Astrocyte (in vitro differentiated cells and primary cell): ENCODE measurements at places on chromosomes 6 and 20. TPM values are rescaled to one million over a fixed set of nuclear protein-coding genes. Genes with fewer than 3 reads are reported as not detected.

COL9A3 gene
- total RNA-seq = 43.0 and 54.3 TPM in 2 replicates

CLDN20 gene
- total RNA-seq = not detected in 2 replicates

TAGAP gene
- total RNA-seq = 0.10 and 0.11 TPM in 2 replicates

SLC17A2 gene
- not detected in 2 replicates for total RNA-seq

PACRG gene
- total RNA-seq = 0.72 TPM in 1 of 2 replicates, not detected in the other

SDHAF4 gene
- total RNA-seq = 7.4 and 8.3 TPM in 2 replicates

PLCB4 gene
- 38.9 and 58.2 TPM in 2 replicates for total RNA-seq

SGK2 gene
- 0.64 and 1.0 TPM in 2 replicates for total RNA-seq

CALHM4 gene
- total RNA-seq = 0.20 TPM in 1 of 2 replicates, not detected in the other

SEMG1 gene
- total RNA-seq = not detected in 2 replicates
